ENCODE measurements at places on chromosomes 2 and 18. TPM values are rescaled to one million over a fixed set of nuclear protein-coding genes. Genes with fewer than 3 reads are reported as not detected.
A peak's percentile ranks its signal among the peaks of the same experiment; 100 is the strongest.

- DNase-seq: peak; percentile 46
Observed at GRCh38 chr2:234334151-234334550, 162.7 kb downstream of the ARL4C start.

GRCh38 chr2:232897598-232898408, 27.7 kb downstream of the SNORC start:
- no peak for DNase-seq

- DNase-seq: peak; percentile 60
Observed at GRCh38 chr18:10015941-10016819, 102.4 kb downstream of the VAPA start.

DNA sequence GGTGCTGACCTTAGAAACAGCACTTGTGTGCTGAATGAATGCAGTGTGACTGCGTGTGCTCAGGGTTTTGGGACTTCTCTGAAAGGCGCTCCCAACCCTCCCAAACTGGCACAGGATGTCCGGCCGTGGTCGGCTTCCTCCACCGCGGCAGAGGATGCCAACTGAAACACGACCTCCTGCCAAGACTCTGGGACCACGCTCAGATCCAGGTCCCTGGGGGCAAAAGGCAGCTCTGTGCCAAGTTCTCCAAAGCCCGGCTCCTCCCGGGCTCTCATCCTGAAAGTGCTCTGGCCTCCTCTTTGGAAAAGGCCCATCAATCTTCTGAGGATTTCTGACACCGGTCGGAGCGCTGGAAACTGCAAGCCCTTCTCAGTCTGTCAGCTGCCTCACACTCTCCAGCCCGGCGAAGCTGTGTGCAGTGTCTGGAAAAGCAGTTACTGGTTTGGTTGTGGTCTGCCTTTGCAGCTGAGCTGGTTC, 32.3 kb upstream of the ZBTB7C start:
- peak; percentile 77 for DNase-seq

DNA sequence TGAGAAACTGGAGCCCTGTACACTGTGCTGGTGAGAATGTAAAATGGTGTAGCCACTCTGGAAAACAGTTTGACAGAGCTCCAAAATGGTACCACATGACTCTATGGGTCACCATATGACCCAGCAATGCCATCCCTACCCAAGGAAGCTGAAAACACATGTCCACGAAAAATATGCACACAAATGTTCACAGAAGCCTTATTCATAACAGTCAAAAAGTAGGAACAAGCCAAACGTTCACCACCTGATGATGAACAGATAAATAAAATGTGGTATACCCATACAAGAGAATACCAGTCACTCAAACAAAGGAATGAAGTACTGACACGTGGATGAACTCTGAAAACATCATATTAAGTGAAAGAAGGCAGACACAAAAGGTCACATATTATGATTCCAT, 4.6 kb downstream of the AFG3L2 start:
- no peak for DNase-seq

GRCh38 chr18:27143580-27144287, 41.4 kb downstream of the CHST9 start:
- DNase-seq: peak; percentile 10

GRCh38 chr2:166436189-166436588, 57.9 kb downstream of the SCN7A start:
- no peak for DNase-seq

Gene MAP3K19
- total RNA-seq: not detected

Gene UGT1A4
- not detected for total RNA-seq

Gene KLHL41
- 82.1 TPM for total RNA-seq

GRCh38 chr2:168998609-168999211, 32.4 kb downstream of the ABCB11 start:
- no peak for DNase-seq

Gene MYOM1
- 337 TPM for total RNA-seq

DNA sequence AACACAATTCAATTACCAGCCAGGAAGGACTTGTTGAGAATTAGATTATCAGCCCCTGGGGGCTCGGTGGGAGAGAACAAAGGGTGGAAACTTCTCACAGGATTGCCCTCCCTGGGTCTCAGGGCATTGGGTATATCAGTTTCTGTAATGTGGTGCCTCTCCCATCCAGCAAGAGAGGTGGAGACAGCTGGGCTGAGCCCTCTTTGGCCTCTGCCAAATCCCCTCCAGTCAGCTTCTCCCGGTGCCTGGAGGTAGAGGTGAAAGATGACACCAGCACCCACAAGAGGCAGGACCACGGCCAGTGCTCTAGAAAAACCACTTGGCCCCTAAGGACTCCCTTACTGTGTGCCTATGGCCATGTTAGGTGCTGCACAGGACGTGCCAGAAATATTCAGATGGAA, 179.7 kb downstream of the HAUS1 start:
- no peak for DNase-seq

Gene AGBL5
- total RNA-seq: 10.8 TPM

DNA sequence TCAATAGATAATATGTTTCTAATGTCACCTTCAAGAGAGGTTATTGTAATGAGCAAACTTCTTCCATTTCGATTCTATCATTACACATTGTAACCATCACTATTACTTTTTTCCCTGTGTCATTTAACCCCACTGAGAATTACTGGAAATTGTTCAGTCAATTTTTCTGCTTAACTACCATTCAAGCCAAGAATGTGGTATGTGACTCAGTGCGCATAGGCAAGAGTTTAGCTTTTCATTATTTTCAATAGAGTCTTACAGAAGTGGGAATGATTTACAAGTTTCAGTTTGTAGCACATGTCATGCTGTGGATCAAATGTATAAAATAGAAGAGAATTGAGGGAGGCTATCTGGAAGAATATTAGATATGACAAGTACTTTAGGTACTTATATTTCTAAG, 34.3 kb upstream of the PIEZO2 start:
- DNase-seq: no peak

Gene STARD6
- total RNA-seq: not detected

DNA sequence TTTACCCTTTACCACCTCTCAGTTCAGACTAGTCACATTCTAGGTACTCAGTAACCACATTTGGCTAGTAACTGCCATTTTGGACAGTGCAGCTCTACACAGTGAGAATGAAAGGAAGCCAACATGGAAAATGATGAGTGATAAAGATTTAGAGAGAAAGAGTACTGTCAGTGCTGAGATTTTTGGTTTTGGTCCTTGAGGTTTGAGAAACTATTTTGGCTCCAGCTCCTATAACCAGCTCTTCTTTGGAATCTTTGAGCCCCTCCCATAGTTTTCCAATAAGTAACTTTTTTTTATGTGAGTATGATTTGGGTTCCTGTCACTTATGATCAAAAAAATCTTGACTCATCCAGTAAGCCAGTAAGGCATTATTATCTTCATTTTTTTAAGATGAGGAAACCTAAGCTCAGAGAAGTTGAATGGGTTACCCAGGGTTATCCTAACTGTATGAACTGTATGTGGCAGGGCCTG, 173.0 kb downstream of the BABAM2 start:
- DNase-seq: no peak

Gene CTNNA2
- 0.08 TPM for total RNA-seq

GRCh38 chr2:119485336-119486110, 38.8 kb downstream of the SCTR start:
- peak; percentile 88 for DNase-seq

DNA sequence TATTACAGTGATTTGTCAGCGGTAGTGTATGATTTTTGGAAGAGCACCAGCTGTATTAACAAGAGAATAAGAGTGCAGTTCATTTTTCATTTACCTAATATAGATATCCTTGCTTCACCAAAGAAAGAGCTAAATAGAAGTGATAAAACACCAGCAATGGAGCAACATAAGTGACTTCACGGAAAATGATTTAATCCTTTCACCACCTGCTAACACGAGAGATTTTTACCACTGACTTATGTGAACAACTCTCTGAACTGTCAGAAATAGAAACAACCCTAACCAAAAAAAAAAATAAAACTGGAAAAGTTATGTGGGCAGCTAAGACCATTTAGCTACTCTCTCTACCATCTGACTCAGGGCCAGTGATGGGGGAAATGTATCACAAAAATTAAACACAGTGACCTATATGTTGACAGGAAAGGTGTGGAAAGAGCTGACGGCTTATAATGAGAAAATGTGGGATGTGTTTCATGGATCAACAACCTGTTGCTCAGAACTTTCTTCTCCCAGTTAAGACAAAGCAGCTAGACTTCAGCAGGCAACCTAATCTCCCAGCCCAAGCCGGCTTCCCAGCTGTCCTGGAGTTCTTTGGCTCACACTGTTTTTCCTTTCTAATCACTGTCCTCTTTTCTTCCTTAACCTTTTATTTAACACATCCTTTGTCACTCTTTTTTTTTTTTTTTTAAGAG, 272.7 kb downstream of the SS18 start:
- DNase-seq: no peak

Gene DRC1
- not detected for total RNA-seq

DNA sequence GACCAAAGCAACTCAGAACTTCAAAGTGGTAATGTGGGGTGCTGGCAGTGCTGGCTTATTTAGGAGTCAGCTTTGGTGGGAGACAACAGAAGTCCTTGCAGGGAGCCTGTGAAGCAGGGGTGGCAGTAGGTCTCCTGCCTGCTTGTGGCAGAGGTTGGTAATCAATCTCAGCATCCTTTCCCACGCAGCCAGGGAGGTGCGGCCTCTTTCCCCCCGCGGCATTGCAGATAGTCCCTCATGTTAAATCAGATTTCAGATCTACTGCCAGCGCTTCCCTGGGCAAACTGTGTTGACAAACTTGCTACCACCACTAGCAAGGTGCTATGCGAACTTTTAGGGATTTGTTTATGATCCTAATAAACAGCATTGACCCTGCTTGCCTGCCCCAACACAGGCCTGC, 77.9 kb upstream of the MCFD2 start:
- DNase-seq: peak; percentile 9

Gene RND3
- total RNA-seq: 9.1 TPM

GRCh38 chr2:240840435-240841060, 20.5 kb upstream of the KIF1A start:
- peak; percentile 80 for DNase-seq

GRCh38 chr2:169039702-169040101, 8.6 kb upstream of the ABCB11 start:
- no peak for DNase-seq

GRCh38 chr2:173432049-173432754, 77.5 kb downstream of the CDCA7 start:
- no peak for DNase-seq

DNA sequence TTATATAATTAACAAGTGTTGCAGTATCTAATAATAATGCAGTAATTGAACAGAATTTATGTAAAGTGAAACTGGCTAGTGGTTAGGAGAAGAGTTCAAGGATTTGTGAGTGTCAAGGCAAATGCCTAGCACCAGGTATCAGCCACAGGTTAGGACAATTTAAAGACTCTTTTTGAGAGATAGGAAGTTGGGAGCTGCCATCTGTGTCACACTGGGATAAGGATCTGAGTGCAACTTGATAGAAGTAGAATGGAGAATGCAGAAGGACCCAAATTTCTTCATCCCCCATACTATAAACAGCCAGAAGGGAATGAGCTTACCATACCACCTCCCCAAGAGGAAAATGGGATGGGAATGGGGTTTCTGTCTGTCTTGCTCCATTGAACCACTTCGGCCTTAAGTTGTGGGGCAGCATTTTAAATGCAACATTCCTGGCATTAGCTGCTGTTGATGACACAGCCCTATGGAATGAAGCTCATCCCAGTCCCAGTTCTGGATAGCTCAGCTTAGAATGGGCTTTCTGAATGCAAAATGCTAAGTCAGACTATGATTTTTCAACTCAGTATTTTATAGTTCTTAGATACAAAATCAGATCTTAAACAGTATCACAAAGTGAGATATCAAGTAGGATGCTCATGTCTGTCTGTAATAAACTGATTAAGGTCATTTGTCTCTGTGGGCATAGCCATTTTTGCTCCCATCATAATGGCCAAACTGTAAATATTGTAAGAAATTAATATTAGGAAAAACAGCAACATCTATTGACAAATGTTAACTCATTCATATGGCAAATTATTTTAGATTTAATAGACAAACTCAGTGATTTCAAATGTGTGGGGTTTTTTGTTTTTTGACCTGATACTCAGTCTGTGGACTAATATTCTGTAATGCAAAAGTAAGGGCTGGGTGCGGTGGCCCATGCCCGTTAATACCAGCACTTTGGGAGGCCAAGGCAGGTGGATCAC, 44.0 kb downstream of the GPR155 start:
- no peak for DNase-seq

Gene GULP1
- 13.0 TPM for total RNA-seq

Gene TMEM247
- not detected for total RNA-seq

DNA sequence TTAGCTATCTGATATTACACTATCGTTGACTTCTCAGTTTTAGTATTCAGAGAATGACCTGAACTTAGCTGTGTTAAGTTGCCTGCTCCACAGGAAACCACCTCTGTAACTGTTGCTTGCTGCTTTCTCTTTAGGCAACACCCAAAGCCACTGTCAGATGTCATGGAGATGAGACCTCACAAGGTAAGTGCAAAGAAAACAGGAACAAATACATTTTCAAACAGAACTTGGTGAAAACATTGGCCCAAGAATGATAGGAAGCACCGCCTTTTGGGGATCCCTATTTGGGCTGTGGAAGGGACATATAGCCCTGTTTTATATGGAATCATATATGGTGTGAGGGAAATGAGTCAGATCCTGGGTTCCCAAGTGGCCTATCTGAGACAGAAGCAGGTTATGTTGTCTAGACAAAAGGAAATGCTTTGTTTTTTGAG, 143.4 kb downstream of the UBE2E3 start:
- DNase-seq: no peak

- DNase-seq: no peak
Observed at GRCh38 chr2:103144837-103145236, 383.0 kb downstream of the TMEM182 start.

DNA sequence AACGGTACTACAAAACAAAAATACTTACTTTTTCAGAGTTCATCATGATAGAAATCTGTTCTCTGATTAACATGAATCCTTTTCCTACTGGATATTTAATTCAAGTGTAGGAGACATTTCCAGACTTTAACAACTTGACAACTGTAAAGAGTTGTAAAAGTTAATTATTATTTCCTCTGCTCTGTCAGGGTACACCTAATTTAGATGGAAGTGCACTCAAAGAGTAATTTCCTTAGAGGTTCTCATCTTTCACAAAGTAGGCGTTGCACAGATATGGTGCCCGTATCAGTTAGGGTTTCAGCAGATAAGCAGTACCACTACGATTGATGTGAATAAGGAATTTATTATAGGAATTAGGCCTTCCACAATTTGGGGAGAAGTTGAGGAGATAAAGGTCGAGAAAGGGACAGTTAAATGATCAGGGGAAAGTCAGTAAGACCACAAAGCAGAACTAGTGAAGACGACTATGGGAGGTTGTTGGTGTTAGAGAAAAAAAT, 16.2 kb upstream of the PDE11A start:
- DNase-seq: no peak

DNA sequence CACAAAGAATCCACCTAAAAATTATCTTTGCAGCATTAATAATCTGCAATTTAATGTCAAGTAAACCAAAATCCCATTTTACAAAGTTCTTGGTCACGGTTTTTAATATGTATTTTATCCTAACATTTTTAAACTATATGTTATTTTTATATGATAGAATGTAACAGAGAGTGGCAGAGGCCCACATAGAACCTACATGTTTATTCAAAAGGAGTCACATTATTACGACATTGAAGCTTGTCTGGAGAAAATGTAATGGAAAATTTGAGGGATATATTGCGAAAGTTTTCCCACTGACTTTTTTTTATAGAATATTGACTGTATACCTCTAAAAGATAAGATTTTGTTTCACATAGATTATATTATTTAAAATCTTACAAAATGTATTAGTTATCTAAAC, 89.7 kb upstream of the COL3A1 start:
- no peak for DNase-seq

All from right cardiac atrium (tissue), 5 donors.